NCI-H1436 treated with DMSO at 0.1 percent for 48 hours (cell line): ENCODE measurements at places on chromosomes 3 and 15.

DNA sequence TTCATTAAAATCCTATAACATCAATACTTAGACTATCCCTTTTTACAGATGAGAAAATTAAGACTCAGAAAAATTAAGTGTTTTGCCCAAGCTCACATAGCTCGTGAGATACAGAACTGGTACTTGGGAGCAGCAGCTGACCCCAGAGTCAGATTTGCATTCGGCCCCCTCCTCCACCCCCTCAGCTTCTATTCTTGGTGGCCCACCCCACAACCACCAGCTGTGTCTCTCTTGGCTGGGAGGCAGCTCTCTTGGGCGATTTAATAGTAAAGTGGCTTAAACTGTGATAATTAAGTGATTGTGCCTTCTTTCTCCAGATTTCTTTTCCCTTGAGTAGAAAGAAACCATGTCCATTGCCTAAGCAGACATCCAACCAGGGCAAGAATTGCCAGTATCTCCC, 203.6 kb upstream of the PDZRN3 start:
- no peak for DNase-seq

- DNase-seq, result no peak
Observed at GRCh38 chr3:186966406-186966805, 36.1 kb downstream of the ST6GAL1 start.

- no peak for DNase-seq
Observed at GRCh38 chr3:39065197-39065596, 13.4 kb downstream of the WDR48 start.

- DNase-seq, result no peak
Observed at GRCh38 chr3:140768941-140769340, 91.1 kb downstream of the TRIM42 start.

DNA sequence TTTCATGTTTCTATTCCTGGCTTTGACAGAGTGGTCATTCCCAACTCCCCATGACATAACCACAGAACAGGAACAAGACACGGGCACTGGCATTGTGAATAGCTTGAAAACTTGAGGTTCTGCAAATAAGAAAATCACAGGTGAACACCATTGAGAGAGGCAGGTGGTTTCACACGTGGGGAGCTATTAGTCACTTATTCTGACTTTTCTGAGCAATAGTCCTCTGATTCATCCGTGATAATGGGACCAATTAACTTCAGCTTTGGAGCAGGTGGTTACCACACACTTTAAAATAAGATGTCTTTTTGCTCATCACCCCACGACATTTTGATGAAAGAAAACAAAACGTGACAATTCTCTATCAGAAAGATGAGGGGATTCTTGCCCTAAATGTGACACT, 224.7 kb downstream of the KLF13 start:
- peak; percentile 27 for DNase-seq

DNA sequence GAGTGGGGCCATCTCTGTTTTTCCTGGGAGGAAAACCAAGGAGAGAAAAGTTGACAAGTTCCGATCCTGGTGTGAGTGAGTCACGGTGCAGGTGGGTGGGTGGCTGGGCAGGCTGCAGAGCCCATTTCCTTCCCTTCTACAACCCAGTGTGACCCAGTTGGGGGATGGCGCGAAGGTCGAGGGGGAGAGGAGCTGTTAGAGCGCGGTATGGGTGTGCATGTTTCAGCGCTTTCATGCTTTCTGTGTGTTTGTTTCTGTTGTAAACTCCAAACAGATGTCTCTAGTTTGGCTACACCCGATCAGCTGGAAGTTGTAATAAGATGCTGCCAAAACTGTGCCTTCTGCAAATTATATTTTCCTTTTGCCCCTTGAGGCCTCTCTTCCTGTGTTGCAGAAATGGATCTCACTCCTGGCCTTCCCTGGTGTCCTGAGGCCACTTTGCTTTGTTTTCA, 3.8 kb downstream of the FAM43A start:
- no peak for DNase-seq

GRCh38 chr3:33001889-33002288, 50.4 kb downstream of the CCR4 start:
- no peak for DNase-seq

DNA sequence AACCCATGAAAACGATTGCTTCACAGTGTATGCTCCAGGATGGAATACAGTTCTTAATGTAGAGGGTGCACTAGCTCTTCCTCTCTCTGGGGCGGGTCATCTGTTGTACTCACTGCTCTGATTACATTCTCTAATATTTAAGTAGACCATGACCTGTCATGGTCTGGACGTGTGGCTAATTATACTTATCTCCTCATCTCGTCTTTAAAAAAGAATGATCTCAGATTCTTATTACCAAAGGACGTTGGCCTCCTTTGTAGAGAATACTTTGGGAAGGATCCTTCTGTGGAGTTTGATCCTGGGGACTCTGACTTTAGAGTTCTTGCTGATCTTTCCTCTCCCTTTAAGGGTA, 48.4 kb upstream of the TRAK1 start:
- no peak for DNase-seq

DNA sequence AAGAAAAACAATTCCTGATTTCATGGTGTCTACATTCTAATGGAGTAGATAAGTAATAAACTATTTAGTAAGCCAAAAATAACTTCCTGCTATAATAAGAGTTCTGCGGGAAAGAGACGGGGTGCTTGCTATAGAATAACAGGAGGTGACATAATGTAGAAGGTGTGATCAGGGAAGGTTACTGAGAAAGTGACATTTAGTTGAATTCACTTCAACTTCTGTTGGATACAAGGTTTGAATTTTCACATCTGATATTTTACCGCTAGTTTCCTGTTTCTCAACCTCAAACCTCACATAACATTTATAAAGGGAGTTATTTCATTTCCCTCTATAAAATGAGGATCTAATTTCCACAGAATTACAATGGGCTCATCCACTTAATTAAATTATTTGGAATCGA, 102.3 kb upstream of the GBE1 start:
- no peak for DNase-seq

- no peak for DNase-seq
Observed at GRCh38 chr3:164673738-164674137, 404.6 kb downstream of the SI start.

DNA sequence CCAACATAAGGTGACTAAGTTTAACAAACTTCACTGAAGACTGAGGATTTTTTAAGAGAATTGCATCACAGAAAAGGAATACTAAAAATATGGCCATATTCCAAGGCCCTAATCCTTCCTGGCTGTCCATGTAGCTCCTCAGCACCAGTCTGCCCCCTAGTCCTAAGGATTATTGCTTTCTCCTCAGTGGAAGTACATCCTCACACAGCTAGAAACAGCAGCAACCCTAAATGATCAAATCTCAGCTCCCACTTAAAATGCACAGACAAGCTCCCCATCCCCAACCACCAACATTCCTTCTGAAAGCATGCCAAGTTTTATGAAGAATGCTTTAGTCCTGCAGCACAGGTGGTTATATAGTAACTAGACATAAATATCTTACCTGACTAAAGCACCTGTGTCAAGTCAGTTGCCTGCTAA, 14.7 kb downstream of the ST3GAL6 start:
- no peak for DNase-seq

DNA sequence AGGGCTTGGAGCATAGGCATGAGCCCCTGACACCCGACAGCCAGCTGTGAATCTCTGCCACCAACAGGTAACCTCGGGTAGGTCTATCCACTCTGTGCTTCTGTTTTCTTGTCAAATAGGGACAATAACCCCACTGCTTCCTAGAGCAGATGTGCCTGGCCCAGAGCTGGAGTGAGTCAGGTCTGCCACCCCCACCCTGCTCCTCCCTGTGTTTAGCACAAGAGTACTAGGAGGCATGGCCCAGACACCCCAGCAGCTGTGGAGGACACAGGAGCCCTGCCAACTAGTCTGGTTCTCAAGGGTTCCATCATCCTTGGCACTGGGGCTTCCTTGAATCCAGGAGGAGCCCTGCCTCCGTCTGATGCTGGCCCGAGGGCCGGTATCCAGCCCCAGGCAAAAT, 33.7 kb upstream of the TMEM115 start:
- no peak for DNase-seq

DNA sequence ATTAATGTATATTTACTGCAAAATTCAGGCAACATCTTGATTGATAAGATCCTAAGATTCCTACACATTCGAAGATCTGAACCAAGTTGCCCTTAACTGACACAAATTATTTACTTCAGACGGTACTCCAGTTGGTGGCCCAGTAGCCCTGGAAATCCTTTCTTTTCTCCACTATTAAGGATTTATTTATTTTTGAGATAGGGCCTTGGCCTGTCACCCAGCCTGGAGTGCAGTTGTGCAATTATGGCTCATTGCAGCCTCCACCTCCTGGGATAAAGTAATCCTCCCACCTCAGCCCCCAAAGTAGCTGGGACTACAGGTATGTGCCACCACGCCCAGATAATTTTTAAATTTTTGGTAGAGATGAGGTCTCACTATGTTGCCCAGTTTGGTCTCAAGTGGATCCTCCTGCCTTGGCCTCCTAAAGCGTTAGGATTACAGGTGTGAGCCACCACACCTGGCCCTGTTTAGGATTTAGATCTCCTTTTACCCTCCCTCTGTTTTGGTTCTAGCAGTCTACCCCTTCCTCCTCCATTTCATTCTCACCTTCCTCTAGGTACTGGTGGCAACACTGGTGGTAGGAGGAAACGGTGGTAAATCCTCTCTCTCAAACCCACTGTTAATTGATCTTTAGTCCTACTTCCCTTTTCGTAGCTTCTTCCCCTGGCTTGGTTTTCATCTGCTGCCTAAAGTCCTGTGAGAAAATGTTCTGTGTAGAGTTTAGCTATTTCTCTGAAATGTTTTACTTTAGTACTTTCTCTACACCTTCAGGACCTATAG, 12.7 kb upstream of the ZNF609 start:
- no peak for DNase-seq

DNA sequence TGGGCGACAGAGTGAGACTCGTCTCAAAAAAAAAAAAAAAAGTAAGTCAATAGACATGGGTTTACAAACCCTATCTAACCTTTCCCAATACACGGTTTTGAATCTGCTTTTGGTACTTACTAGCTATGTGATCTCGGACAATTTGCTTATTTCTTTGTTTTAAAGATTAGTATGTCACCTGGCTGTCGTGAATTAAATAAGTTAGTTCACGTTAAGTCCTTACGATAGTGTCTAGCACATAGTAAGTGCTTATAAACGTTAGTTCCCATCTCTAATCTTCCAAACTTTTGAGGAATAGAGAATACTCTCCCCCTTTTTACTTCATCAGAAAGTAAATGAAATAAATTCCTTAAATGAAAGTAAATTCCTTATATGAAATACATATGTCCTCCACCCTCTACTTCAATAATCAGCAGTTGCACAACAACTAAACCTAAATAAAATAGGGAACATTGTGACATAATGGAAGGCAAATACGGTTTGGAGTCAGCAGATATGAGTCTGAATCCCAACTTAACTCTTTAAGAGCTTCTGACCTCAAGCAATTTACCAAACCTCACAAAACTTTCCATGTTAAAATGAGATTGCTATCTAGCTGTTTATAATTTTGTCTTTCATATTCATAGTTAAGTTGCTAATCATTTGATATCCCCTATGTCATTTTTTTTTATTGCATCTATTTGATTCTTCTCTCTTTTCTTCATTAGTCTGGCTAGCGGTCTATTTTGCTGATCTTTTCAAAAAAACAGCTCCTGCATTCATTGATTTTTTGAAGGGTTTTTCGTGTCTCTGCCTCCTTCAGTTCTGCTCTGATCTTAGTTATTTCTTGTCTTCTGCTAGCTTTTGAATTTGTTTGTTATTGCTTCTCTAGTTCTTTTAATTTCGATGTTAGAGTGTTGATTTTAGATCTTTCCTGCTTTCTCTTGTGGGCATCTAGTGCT, 134.6 kb downstream of the PEAK1 start:
- DNase-seq, result no peak

DNA sequence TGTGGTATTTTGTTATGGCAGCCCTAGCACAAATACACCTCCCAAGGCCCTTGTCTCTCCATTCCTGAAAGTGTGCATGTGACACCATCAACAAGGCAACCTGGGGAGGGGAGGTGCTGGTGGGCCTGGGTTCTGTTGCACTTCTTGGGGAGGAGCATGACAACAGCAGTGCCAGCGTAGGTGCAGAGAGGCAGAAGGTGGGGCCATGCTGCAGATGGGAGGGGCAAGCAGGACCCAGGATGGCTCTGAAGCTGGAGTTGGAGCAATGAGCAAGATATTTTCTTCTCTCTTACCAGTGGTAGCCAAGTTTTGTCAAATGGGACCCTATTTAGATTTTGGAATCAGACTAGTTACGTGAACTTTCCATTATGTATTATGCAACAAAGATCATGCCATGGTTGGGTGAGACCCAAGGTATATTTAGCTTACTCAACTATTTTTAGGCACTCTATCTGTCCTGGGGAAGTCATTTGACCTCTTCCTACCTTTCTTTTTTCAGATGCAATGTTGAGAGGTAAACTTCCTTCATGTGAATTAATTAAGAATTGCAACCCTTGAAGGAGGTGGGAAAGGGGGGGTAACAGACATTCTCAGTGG, 3.4 kb downstream of the FYCO1 start:
- no peak for DNase-seq

- no peak for DNase-seq
Observed at GRCh38 chr3:157355276-157355675, 81.4 kb upstream of the PTX3 start.

- no peak for DNase-seq
Observed at GRCh38 chr15:78264304-78265136, at the start of gene DNAJA4. TSS of gene DNAJA4 (plus strand) at chr15:78264562. CDS start at chr15:78264764, 202 bp downstream.

GRCh38 chr3:141326123-141326522, 42.2 kb upstream of the ZBTB38 start:
- no peak for DNase-seq

- DNase-seq, result no peak
Observed at GRCh38 chr3:196055683-196056270, 26.1 kb downstream of the TFRC start.

- DNase-seq, result no peak
Observed at GRCh38 chr3:192395506-192395905, 331.8 kb downstream of the FGF12 start.

DNA sequence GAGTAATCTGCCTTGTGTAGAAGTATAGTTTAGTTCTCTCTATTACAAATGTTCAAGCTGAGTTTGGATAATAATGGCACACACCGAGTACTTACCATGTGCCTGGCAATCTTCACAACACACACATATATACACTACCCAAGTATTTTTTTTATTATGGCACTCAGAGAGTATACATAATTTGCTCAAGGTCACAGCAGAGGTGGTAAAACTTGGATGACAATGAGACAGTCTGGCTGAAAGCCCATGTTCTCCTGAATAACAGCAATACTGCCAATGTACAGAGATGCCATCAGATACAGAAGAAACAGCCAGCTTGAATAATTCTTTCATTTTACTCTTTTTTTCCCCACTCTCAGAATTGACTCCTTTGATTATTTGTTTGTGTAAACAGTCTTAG, 460.0 kb downstream of the CNTN6 start:
- DNase-seq, result no peak

GRCh38 chr15:56124391-56124790, 119.3 kb downstream of the RFX7 start:
- DNase-seq, result no peak

DNA sequence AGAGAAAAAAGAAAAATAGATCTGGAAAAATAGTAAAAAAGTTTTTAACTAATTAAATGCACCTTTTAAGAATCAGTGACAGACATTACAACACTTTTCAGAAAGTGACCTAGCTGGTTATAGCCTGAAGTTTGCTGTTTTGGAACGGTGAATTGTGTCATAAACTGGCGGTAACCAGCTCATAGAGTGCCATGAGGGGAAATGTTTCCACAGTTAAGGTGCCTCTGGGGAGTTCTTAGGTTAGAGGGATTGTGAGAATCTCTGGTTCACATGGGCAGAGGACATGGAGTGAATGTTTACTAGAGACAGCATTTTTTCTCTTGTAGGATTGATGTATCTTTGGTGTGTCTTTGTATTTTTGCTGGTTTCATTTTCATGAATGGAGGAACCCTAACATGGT, 2.8 kb downstream of the TBC1D23 start:
- DNase-seq, result no peak
